ENCODE measurements at places on chromosomes 6 and 20.

GRCh38 chr6:36217946-36218345 lies 21.4 kb downstream of the BRPF3 start:
- DNase-seq = no peak

- no peak for DNase-seq
Measured at GRCh38 chr20:43690943-43691598, 24.2 kb downstream of the MYBL2 start.

DNA sequence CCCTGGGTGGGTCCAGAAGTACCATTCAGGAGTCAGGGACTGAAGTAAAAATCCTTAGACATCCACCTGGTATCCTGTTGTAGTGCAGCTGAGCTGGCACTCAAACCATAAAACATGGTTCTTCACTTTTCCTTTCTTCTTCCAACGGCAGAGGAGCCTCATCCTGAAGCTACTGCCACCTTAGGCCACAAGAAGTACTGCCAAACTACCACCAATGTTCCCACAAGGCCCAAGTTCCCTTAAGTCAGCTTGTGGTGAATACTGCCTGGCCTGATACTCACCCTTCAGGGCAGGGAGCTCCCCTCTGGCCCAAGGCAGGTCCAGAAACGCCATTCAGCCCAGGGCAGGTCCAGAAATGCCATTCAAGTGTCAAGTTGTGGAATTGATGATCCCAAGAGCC lies 1053.4 kb upstream of the CITED2 start:
- DNase-seq = no peak

DNA sequence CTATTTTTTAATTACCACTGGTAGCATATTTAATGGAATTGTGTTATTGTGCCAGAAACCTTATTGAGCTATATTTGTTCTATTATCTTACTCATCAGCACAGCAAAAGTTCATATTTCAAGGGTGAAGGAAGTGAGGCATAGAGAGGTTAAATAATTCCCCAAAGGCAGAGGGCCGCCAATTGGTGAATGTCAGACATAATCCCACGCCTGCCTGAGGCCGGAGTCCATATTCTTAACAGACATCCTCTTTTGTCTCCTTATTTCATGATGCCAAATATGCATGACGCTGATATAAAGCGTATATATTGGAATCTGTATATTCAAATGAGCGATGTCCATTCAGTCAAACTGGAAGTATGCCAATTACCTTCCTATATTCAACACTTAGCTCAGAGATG lies 505.0 kb upstream of the SLC35B3 start:
- no peak for DNase-seq

DNA sequence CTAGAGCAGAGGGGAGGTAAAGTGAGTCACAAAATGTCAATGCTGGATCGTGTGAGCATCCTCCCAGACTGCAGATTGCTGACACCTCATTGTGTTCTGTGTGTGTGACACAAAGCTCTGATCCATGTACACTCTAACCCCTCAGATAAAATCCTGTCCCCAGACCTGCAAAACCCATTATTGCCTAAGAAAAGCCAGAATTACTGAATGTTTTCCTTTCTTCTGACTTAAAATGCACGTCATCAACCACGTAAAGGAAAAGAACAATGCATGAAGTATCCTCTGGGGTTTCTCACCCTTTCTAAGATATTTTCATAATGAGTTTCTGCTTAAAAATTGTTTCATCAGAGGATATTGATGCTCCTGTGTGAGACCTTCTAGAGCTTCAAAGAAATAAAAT lies 218.0 kb upstream of the PREP start:
- DNase-seq = no peak

DNA sequence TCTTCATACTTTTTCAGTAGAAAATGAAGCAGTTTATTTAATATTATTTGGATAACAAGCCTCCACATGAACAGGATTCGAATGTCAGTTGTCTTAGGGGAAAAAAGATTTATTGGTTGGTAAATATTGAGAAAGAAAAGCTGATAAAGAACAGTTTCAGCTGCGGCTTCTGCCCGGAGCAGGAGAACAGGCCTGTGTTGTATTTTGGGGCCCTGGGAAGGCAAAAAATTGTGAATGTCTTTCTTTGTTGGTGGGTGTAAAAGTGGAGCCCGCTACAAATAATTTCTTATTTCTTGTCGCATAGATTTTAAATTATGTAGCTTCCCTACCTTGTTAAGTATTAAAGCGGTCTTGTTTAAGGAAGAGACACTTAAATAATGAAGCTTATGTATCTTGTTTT lies 90.5 kb upstream of the PAX1 start:
- DNase-seq = no peak

- no peak for DNase-seq
Measured at GRCh38 chr6:20166210-20166609, 46.1 kb downstream of the MBOAT1 start.

- no peak for DNase-seq
Measured at GRCh38 chr20:36544134-36545018, 3.1 kb downstream of the MYL9 start.

DNA sequence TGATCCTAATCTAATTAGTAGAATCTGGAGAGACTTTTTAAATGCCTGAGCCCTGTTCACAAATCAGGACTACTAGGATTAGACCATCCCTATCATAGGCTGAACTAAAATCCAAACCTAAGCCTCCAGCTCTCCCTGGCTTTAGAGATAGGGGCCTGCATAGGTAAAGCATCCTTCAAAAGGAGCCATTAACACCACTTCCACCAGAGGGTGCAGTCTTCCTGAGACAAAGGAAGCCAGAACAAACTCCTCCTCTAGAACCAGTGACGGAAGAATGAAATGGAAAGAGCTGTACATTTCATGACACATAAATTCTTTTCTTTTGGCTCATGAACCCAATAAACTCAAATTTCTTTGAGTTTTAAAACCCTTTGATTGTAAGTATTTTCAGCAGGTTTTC lies 291.2 kb upstream of the ADGRB3 start:
- peak; percentile 9 for DNase-seq

DNA sequence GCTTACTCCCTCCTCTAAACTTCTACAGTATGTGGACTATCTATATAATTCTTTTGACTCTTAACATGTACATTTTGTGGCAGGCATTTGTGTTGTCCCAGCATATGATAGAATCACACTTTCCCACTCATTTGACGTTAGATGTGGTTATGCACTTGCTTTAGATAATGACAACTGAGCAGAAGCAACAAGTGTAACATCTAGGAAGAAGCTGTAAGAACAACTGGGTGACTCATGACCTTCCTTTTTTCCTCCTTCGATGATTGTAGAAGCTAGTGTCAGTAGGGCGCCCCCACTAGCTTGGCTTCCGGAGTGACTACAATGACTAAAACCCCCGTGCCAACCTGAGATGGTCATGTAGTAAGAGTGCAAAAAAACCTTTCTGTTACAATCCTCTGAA lies 74.6 kb upstream of the CEP85L start:
- peak; percentile 46 for DNase-seq

GRCh38 chr6:101799531-101799930 lies 406.0 kb downstream of the GRIK2 start:
- no peak for DNase-seq

DNA sequence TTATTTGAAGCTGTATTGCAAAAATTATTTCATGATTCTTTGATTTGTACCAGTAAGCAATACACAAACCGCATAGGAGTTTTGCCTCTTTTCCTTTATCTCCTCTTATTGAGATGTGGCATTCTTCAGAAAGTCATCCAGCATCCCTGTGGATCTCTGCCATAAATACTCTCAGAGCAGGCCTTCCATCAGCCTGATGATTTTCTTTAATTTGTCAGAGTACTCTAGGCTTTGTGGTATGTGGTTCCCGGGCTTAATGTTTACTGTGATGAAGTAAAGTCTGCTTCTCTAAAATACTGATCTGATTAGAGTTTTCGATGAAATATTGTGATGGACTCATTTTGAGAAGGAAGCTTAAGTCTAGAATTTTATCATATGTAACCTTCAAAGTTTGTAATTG lies 31.1 kb upstream of the SLC35D3 start:
- no peak for DNase-seq

DNA sequence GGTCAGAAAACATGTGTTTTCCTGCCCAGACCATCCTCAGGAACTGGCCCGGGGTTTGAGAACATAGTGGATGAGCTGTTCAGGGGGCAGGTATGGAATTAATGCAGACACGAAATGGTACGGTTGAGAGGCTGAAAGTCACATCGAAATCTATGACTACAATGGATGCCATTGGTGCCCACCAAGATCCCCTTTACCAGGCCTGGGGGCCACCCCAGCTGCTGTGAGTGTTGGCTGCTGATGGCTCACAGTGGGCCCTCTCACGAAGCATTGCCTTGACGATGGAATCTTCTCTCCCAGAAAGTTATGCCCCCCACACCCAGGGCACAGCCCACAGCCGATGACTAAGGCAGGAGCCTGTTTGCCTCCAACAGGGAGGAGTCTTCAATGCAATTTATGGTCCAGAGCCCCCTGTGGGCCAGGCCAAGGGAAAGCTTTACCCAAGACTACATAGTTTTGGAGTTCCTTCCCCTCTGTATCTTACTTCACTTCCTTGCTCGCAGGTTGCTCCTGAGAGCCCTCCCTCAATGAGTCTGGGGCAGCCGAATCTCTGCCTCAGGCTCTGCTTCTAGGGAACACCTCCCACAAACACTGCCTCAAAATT lies 92.6 kb downstream of the BFSP1 start:
- DNase-seq = no peak

DNA sequence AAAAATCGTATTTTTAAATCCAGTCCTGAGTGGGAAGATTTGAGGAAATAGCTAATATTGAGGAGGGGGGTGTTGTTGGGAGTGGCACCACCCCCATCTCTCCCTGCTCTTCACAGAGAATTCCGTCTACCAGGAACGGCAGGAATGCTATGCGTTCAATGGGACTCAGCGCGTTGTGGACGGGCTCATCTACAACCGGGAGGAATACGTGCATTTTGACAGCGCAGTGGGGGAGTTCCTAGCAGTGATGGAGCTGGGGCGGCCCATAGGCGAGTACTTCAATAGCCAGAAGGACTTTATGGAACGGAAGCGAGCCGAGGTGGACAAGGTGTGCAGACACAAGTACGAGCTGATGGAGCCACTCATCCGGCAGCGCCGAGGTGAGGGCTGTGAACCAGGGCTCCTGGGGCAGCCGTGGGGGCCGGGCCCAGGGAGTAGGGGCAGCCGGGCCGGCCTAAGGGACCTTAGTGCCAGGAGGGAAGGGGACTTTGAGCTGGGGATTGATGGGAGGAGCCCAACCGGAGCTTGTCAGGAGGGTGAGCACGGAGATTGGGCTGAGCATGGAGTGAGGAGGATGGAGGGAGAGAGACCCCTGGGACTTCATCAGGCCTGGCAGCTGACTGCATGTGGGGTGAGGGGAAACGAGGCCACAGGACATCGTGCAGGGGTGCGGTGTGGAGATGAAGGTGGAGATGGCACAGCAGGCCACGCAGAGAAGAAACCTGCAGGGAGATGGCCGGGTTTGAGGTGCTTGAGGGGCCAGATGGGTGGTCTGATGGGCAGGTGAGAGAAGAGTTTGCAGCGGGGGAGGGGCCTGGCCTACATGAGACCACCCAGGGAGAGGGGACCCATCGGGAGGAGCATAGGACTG lies 41.3 kb downstream of the HLA-DPB1 start:
- no peak for DNase-seq

GRCh38 chr6:136793363-136793762 lies 1.1 kb upstream of the MAP3K5 start:
- no peak for DNase-seq

GRCh38 chr6:47196113-47196512 lies 113.6 kb downstream of the TNFRSF21 start:
- DNase-seq = no peak

- no peak for DNase-seq
Measured at GRCh38 chr20:5715071-5715841, 34.9 kb upstream of the SHLD1 start.

- DNase-seq = no peak
Measured at GRCh38 chr6:24566020-24566767, 71.4 kb downstream of the ALDH5A1 start.

GRCh38 chr6:157272866-157273755 lies 50.2 kb downstream of the TMEM242 start:
- DNase-seq = no peak

DNA sequence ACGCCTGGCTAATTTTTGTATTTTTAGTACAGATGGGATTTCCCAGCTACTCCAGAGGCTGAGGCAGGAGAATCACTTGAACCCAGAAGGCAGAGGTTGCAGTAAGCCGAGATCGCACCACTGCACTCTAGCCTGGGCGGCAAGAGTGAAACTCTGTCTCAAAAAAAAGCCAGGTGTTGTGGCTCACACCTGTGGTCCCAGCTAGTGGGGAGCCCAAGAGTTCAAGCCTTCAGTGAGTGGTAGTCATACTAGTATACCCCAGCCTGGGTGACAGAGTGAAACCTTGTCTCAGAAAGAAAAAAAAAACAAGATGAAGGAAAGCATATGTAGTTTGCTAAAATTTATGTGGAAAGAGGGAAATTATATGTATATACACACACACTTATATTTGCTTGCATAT lies 20.0 kb upstream of the POU5F1 start:
- DNase-seq = no peak

GRCh38 chr6:105769987-105770386 lies 316.1 kb upstream of the PRDM1 start:
- no peak for DNase-seq

DNA sequence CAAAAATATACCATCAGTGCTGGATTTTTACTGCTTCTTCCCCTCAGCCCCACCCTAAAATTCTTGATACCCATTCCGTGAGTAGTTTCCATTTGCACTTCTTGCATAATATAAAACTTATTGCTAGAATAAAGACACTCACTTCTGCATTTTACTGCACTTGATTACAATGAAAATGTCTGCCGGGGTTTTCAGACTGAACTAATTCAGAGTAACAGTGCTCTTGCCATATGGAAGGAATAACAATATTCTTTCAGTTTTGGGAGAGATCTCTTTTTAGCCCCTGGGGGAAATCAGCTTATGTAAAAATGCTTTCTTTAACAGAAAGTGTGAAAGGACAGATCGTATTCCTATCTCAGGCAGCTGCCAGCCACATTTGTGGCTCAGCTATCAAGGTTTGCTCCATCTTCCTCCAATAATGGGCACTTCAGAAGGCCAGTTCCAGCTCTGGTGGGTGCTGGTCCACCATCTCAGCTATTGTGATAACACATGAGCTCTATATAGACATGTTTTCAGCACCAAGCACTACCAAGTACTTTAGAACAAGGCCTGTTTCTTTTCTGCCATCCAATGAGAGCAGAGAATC lies 8.9 kb downstream of the SMLR1 start:
- no peak for DNase-seq

- no peak for DNase-seq
Measured at GRCh38 chr20:59634435-59635005, 30.2 kb downstream of the PHACTR3 start.

DNA sequence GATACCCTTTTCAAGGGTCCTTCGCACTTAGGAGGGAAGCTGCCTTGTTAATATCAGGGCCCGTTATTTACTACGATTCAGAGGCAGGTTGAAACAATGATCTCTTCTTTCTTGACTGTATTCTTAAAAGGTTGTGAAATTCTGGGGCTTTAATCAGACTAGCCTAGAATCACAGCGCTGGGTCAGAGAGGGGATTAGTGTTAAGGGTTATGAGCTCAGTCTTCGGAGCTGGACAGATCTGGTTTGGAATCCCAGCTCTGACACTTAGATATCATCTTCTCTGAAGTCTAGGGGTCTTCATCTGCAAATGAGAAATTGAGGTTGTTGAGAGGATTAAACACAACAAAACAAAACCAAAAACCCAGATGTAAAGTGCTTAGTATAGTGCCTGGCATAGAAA lies 77.4 kb downstream of the CD83 start:
- no peak for DNase-seq

Data from T-helper 2 cell (primary cell).